ENCODE measurements at places on chromosomes 5 and 9.
A peak's percentile ranks its signal among the peaks of the same experiment; 100 is the strongest.

- DNase-seq, result no peak
Measured at GRCh38 chr5:133927300-133928180, 40.9 kb downstream of the C5orf15 start.

DNA sequence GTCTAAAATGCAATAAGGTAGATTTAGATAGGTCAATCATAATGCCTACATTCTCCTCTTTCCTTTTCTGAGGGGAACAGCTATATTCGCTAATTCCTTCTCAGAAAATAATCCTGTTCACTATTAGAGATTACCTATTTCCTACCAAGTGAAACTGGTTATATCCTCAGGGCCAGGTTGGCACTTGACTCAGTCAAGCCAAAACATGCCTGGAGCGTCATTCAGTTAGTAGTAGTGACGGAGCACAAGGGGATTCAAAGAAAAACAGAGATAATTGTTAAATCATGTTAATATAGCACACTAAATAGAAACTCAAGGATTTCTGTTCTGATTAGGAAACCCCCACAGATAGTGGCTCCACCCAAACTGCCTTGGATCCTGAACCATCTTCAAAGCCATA is 515.4 kb upstream of the PTPRD start:
- DNase-seq, result no peak

GRCh38 chr9:127972236-127972871 is 8.4 kb downstream of the EEIG1 start:
- peak; percentile 54 for DNase-seq

GRCh38 chr9:132410642-132411041 is 631 bp downstream of the CFAP77 start:
- DNase-seq, result peak; percentile 35

DNA sequence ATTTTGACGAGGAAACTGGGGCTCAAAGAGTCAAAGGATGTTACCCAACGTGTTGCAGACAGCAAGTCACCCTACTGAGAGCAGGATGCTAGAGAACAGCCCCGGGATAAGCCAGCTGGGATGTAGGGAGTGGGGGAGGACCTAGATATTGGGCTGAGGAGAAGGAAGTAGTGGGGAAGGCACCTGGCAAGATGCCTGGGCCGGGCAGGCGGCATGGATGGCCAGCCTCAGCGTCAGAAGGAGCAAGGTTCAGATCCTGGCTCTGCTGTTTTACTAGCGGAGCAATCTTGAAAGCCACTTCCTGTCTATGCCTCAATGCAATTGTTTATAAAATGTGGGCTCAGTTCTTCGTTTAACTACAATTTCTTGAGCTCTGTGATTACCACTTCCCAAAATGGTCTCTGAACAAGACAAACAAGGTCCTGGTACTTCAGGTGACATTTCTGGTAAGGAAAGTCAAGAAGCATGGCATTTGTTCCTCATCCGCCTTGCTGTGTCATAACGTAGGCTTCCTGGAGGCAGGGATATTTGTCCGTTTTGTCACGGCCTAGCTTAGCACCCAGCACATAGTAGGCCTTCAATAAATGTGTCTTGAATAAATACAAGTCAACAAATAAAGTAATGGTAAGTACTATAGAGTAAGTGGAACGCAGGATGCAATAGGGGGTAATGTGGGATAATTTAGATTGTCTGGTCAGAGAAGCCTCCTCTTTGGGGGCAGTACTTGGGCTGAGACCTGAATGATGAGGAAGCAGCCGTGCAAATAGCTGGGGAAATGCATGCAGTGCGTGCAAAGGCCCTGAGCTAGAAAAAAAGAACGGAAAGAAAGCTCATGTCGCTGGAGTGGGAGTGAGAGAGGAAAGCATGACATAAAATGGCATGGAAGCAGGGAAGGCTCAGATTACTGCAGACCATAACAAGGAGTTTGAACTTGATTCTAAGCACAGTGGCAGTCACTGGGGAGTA is 70.5 kb downstream of the SMIM23 start:
- peak; percentile 37 for DNase-seq

- DNase-seq, result no peak
Measured at GRCh38 chr9:106964329-106964728, 101.4 kb downstream of the ZNF462 start.

- no peak for DNase-seq
Measured at GRCh38 chr9:129702589-129703520, 37.4 kb downstream of the PRRX2 start.

GRCh38 chr9:136824496-136825225 is 16.9 kb downstream of the RABL6 start:
- no peak for DNase-seq

DNA sequence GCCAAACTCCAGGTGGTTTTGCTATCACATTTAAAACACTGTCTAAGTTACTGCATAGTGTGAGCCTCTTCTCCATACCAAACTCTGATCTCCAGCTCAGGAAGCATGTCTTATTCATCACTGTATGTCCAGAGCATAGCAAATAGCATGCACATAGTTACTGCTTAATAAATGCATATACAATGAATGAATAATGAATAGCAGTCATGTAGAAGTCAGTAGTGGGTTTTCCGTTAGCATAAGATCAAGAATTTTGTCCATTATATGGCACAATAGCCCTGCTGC is 329.4 kb downstream of the ARRDC3 start:
- no peak for DNase-seq

DNA sequence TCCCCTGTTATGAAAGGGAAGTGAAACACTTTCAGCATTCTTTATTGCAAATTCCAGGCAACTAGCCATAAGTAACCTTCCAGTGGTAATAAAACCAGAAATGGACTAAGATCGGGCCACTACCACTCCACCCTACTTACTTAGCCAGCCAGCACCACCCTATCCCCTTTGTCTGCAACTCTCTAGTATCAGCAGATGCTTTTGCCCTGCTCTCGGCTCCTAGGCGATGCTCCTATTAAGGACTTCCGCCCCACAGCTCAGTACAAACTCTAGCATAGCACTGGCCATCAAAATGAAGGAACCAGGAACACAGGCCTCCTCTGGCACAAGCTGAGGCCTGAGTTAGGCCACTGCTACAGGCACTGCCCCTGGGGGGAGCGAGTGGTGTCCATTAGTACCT is 81.2 kb downstream of the GLDC start:
- DNase-seq, result no peak

DNA sequence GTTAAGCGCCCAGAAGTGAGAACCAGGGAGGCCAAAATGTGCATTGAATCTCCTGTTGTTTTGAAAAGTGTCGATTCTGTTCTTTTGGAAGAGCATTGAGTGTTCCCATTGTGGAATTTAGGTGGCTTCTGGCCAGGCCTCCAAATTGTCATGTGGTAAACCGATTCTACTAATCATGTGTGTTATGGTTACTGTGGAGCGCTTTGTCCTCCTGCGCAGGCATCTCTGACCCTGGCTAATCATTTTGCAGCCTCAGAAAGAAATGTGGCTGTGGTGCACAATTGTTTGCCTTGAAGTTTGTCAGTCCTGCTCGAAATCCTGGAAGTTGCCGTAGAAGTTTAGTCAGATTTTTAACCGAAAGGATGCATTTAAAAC is 121.3 kb downstream of the RASGRF2 start:
- no peak for DNase-seq

DNA sequence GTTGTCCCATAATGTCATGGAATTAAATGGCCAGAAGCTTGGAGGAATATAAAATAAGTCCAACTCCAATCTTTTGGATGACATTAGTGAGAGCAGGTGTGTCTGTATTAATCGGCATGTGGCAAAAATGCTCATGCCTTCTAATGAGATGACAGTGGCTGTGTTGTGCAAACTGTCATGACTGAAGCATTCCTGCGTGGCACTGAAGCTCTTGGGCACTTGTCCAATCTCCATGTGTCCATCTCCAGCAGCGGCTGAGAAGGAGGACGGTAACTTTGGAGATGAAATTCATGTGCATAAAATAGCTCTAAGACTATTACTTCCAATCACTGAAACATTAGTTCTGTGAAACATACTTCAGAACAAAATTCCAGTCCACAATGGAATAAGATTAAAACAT is 697.5 kb upstream of the GRAMD2B start:
- DNase-seq, result no peak

GRCh38 chr9:22041775-22042174 is 32.7 kb upstream of the CDKN2B start:
- DNase-seq, result no peak

GRCh38 chr5:82620957-82621600 is 342.9 kb upstream of the RPS23 start:
- no peak for DNase-seq

GRCh38 chr5:100448111-100448528 is 87.1 kb upstream of the FAM174A start:
- no peak for DNase-seq

DNA sequence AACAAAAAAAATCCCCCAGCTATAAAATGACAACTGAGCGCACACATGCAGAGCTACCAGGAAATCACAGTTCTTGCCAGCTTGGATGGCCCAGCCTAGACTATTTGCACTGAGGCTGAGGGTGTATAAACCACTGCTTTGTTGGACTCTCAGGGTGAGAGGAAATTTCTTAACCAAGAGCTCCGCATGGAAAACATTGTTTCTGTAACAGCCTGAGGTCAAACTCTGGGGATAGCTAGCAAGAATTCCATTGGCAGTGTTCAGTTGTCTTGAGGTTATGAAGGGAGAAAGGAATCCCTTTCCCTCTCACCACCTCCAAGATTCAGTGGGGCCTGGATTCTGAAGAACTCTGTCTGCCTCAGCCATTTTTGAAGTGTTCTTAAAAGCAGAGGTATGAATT is 360.0 kb downstream of the OSTF1 start:
- no peak for DNase-seq

- DNase-seq, result peak; percentile 36
Measured at GRCh38 chr5:73233461-73234203, 60.6 kb downstream of the TMEM174 start.

DNA sequence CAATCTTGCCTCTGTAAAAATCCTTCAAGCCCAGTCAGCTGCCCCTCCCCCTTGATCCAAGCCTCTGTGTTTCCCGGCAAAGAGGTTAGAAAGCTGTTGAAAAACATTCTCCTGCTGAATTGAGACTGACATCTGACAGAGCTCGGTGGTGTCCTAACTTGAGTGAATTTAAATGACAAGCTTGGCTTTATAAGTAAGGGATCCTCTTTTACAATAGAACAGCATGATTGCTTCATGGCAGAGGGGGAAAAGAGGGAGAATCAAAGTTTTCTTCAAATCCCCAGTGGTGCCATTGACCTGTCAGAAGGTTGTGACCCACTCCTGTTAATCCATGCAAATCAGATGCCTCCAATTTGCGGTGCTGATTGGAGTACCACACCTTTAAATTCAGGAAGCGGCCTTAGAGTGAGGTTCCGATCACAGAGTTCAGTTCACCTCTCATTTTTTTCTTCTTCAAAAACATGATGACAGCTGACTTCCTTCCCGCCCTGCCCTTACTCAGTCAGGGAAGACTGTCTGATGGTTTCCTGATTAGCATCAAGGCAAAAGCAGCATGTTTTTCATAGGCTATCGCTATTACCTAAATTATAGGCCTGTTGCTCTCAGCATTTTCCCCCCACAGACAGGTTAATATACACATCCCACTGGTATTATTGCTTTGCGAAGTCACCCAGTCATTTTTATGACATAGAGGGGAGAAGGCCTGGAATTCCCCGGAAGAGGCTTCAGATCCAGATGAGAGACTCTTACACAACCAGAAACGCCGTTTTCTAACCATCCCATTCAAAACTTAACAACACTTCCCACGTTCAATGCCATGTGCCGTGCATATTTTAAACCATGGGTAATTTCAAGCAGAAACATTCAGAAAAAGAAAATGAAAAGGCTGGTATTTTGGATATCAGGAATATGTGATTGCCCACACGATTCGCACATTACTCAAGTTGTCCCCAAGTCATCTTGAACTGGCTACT is 141.4 kb downstream of the EBF1 start:
- DNase-seq, result no peak

DNA sequence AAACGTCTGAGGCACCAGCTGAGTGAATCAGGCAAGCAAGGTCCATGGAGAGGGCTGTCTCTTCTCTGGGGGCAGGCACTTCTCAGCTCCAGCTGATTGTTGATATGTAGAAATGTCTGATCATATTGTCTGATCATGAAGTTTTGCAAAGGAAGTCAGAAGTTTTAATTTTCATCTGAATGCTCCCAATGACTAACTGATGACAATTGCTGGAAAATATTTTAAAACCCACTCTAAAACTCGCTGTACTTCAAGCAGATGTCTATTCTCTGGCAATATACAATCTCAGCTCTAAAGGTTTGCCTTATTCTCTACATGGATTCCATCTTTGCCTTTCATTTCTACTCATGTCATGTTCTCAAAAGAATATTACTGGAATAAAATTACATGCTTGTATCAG is 12.7 kb downstream of the PLK2 start:
- no peak for DNase-seq

DNA sequence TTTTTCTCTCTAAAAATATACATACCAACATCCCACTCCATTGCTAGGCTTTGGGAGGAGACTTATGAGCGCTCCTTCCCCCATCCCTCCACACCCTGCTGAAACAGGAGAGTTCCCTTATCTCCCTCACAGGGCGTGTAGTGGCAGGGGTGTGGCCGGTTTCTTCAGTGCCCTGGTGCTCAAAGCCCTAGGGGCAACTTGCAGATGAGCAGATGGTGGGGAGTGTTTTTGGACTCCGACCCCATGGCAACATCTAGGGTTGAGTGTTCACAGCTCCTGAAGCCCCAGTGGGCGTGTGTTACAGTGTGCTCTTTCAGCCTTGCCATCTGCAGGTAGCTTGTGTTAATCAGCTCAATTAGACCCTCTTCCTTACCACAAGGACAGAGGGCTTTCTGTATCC is 409.5 kb downstream of the MAT2B start:
- no peak for DNase-seq

GRCh38 chr9:86809759-86810367 is 137.4 kb downstream of the GAS1 start:
- DNase-seq, result no peak

- DNase-seq, result no peak
Measured at GRCh38 chr9:10921671-10922070, 308.9 kb upstream of the PTPRD start.

DNA sequence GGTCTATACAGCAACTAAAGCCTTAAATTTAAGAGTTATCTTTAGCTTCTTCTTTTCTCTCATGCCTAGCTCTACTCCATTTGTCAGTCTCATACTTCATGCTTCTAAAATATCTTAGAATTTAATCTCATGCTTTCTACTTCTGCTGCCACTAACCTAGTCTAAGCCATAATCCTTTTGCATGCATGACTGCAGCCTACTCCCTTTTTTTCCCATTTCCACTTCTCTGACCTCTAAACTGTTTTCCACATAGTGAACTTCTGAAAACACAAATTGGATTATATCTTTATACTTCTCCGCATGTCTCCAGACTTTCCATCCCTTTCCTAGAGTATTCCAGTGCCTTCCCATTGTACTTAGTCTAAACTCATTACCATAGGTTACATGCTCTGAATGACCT is 193.0 kb downstream of the XRCC4 start:
- no peak for DNase-seq

GRCh38 chr5:173573126-173573960 is 43.1 kb downstream of the BOD1 start:
- peak; percentile 75 for DNase-seq

DNA sequence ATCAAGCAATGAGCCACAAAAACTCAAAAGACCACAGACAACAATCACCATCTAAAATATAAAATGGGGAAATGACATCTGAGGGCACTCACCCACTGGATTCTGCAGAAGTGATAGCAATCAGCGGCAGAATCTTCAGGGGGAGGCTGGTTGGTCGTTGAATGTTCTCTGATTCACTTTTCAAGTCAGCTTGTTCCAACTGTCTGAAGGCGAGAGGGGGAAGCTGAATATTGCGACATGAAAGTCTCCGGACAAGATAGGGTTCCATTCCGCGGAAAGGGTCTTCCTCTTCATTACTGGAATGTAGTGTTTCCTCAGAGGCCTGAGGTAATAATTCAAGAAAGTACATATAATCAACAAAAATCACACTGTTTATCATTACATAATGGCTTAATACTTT is 94.9 kb upstream of the PDE4D start:
- DNase-seq, result no peak
